Activated gamma-delta T cell (primary cell): ENCODE measurements at places on chromosomes 6 and 20.

- no peak for DNase-seq
These were observed 362.9 kb upstream of the POU3F2 start for GRCh38 chr6:98471444-98471843.

- DNase-seq, result no peak
These were observed 144.5 kb downstream of the LPA start for GRCh38 chr6:160519603-160520042.

- DNase-seq, result no peak
These were observed 26.7 kb downstream of the AKAP7 start for GRCh38 chr6:131161987-131162386.

DNA sequence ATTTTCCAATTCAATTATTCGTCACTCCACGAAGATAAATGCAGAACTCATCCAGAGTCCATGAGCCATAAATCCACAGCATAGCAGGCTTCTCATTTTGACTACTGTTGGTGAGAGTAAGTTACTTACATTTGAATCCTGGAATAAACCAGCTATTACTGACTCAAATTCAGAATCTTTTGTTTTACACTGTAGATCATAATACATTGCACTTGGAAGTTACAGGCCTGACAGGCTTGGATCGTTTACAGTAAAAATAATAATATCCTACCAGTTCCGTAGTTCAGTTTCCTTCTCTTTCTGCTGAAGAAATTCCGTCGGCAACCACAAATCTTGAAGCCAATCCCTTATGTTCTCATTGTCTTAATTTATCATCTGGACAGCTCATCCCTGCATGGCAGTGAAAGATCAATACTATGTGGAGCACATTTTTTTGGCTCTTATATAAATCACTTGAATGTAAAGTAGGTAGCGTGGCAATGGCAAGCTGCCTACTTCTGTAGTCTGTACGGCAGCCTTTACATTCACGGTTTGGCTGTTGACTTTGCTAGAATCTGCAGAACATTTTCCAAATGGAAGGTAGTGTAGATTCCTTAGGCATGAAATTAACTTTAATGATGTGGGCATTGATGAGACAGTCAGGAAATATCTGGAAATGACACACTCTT is 142.9 kb downstream of the WDR27 start:
- no peak for DNase-seq

GRCh38 chr6:109396046-109396718 is 13.9 kb upstream of the CD164 start:
- DNase-seq, result no peak

- no peak for DNase-seq
These were observed 37.8 kb downstream of the PPP1R16B start for GRCh38 chr20:38843346-38843745.

DNA sequence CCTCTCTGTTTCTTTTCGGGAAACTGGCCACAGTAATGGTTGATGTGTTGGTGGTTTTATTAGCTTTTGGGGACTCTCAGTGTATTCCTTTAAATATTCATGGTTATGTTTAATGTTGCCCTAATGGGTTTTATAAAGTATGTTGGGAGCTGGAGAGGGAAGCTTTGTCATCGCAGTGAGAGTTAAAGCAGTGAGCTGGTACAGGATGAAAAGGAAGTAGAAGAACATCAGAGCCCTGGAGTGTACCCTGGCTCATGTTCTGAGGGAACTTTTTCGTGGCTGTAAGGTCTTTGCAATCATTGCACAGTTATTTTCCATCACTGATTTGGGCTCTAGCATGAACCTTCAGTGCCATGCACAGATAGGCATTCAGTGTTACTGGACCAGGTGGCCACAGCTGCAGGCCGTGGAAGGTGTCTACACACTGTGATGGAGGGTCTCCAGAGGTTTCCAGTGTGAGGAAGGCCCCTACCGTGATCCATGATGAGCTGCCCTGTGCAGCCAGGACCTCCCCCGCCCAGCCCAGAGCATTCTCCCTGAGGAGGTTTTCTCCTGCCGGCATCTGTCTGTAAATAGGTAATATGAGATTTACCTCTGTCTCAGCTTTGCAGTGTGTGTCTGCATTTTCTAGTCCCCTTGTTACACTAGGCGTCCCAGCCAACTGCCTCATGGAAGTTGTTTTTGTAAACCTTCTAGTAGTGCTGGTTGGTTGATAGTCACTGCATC is 22.4 kb upstream of the TMEM217 start:
- no peak for DNase-seq

- DNase-seq, result no peak
These were observed 92.5 kb downstream of the NCOA3 start for GRCh38 chr20:47594157-47594556.

- DNase-seq, result no peak
These were observed 96.9 kb downstream of the PRSS35 start for GRCh38 chr6:83609248-83609647.

GRCh38 chr20:59770270-59770669 is 163.2 kb downstream of the SYCP2 start:
- DNase-seq, result no peak

- DNase-seq, result no peak
These were observed 15.0 kb upstream of the DTNBP1 start for GRCh38 chr6:15677822-15678221.

- peak; percentile 53 for DNase-seq
These were observed at the start of gene RGL2 for GRCh38 chr6:33298773-33299236. RGL2 (minus strand) TSS chr6:33298942; CDS start chr6:33298610, 332 bp downstream.

GRCh38 chr6:132648356-132648755 is 10.6 kb downstream of the TAAR1 start:
- DNase-seq, result no peak

- no peak for DNase-seq
These were observed 112.7 kb downstream of the RTN4IP1 start for GRCh38 chr6:106516616-106517015.

DNA sequence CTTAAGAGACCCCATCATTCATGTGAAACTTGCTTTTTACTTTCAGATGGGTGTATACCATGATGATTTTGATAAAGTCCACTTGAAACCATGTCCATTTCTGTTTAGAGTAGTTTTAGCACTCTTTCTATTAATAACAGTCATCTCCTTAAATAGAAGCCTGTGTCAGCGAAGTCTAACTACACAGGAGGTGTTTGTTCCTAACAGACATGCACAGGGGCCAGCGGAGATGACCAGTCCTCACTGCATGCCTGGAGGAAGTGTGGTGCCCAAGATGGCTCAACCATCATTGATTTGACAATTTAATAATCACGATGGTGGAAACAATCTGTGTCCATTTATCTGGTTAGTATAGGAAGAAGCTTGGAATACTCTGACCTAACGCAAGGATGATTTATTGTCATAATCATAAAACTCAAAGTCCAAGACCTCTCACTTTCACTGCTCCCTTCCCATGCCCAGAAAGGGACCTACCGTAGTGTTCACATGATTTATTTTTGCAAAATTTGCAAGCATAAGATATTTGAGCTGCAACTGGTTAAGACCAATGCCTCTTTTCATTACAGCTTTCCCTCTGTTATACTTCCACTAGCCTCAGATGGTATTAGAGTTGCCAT is 31.0 kb upstream of the CLIC5 start:
- DNase-seq, result no peak

- DNase-seq, result no peak
These were observed 114.5 kb downstream of the JAG1 start for GRCh38 chr20:10559266-10559665.

DNA sequence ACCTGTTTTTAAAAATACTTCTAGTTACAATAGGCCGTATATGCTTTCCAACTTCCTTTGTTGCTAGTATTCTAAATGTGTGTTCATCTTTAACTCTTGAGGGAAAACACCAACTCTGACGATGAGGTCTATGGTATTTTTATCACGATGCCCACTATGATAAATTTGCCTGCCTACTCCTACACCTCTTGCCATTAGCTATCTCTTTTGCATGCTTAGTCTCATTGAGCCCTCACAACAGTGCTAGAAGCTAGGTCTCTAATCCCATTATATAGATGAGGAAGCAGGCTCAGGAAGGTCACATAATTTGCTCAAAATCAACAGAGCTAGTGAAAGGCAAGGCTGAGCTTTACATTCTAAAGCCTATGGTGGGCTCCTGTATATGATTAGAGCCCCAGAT is 13.2 kb downstream of the AAR2 start:
- DNase-seq, result no peak

DNA sequence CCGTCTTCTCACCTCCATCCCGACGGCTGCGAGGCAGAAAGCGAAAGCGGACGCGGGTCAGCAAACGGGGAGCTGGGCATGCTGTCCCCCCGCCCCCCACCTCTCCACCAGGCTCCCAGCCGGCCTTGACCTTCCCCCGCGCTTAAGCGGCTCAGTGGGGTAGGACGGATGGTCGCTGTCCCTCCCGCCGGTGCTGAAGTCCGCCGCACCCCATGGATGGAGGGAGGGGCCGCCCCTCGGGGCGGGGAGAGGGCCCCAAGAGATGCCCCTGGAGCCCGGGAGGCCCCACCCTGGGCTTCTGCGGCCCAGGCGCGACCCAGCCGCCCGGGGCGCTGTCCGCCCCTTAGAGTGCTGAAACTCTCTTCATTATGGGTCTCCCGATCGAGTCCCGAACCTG is at the start of gene KCNB1:
TSS of gene KCNB1 (minus strand) at position 48 of the 397 bp plus-strand sequence. CDS start 188 bp downstream, outside the sequence.
- peak; percentile 21 for DNase-seq
